ENCODE measurements at places on chromosomes 6 and 20.

GRCh38 chr20:3068986-3069900, 2.2 kb upstream of the OXT start:
- no peak for DNase-seq

DNA sequence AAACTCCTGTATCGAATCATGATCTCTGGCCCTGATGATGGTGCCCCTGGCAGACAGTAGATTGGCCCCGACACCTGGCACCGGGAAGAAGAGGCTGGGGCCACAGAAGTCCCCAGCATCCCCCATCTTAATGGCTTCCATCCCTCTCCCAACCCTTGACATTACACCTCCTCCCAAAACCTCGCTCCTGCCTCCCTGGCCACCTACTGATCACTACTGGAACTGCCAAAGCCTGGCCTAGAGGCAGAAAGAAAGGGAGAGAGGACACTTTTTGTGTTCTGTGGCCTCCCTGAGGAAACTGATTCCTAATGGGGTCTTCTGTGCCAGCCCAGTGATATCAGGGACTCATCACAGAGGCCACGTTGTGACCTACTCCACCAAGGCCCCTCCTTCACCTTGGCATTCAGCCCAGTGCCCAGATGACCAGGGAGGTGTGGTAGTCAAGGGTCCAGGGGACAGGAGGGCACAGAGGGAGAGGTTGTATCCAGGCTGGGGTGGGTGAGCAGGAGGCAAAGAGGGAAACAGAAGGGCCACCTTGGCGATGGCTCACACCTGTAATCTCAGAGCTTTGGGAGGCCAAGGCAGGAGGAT, 6.1 kb downstream of the C20orf173 start:
- DNase-seq, result no peak

- DNase-seq, result no peak
Measured at GRCh38 chr20:8155812-8156211, 23.7 kb downstream of the PLCB1 start.

DNA sequence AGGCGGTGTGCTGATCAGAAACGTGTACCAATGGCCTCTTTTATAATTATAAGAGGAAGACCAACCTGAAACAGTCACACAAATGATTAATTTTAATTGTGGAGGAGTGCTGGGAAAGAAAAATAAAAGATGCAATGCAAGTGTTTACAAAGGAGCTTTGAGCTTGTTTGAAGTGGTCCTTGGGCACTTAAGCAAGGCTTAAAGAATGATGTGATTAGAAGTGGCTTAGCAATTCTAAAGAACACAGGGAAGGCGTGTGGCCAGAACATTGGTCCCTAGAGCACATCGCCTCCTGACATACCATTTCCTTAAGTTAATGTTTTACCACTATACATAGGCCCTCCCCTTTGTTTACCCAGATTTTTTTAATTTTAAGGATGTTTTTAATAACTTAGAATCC, 26.1 kb downstream of the PTPN1 start:
- no peak for DNase-seq

DNA sequence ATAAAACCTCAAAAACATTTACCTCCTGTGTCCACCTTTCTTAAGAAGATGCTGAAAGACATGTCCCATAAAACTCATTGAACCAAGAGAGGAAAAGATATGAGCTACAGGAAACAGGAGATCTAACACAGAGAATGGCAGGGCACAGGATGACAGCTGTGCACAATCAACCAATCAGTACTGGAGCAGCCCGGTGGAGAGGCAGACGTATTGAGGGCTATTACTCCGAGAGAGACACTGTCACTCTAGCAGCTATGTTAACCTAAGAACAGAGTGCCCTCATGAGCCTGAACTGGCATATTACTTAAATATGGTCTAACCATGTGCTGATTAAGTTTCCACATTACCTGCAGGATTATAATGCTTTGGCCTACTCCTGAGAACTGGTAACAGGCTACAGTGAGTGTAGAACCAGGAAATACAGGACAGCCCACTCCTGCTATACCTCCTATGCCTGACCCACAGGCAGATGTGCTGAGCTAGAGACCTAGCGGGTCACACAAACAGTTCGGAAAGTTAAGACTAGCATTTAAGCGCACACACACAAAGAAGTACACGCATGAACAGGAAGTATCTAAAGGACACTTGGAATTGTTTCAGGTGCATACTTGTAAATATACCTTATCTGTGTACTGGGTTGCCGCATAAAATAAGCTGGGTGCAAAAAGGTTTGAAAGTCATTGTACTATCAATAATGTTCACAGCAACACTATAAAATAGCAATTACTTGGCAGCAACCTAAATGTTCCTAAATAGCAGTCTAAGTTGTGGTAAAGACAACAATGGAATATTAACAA, 199.3 kb upstream of the SHLD1 start:
- no peak for DNase-seq

DNA sequence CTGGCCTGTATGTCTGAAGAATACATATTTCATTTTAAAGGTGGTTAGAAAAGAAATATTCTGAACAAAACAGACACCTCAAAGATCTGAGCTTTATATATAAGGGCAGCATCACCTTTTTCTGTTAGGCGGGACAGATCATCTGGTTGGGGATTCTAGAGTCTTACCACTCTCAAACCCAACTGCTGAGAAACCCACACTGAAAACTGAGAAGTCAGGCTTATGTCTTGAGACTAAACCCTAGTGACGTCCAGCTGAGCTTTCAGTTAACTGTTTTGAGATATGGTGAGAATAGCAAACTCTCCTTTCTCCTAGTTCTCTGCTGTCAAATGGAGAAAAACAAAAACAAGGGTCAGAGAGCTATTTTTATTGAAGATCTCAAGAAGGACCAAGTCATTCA, 63.7 kb upstream of the CCN6 start:
- DNase-seq, result no peak

DNA sequence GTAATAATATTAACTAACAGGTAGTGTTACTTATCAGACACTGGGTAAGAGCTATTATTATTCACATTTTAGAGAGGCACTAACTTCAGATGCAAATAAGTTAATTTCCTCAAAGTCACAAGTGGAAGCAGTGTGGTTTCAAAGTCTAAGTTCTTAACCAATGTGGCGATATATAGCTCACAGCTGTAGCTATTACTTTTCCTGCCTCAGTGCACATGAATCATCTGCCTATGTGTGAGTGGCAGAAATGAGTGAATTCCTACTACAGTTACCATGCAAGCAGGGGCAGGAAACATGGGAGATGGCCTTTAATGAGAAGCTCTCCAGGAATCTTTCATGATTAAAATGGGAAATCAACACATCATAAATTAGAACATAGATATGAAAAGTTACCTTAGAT, 126.2 kb upstream of the EYA4 start:
- no peak for DNase-seq
